Ascending aorta (tissue), 2 donors: ENCODE measurements at places on chromosomes 6 and 20.

- DNase-seq, result no peak
- no peak overlapping the region for H3K27ac ChIP-seq
- no peak overlapping the region for H3K4me3 ChIP-seq
Observed at GRCh38 chr6:25956226-25956625, 6.4 kb upstream of the TRIM38 start.

- no peak overlapping the region for H3K4me3 ChIP-seq
- no peaks in the 10 kb centered on the region for H3K4me1 ChIP-seq
- no peak overlapping the region for H3K27ac ChIP-seq
Observed at GRCh38 chr6:142374965-142375733, 73.3 kb downstream of the ADGRG6 start.

DNA sequence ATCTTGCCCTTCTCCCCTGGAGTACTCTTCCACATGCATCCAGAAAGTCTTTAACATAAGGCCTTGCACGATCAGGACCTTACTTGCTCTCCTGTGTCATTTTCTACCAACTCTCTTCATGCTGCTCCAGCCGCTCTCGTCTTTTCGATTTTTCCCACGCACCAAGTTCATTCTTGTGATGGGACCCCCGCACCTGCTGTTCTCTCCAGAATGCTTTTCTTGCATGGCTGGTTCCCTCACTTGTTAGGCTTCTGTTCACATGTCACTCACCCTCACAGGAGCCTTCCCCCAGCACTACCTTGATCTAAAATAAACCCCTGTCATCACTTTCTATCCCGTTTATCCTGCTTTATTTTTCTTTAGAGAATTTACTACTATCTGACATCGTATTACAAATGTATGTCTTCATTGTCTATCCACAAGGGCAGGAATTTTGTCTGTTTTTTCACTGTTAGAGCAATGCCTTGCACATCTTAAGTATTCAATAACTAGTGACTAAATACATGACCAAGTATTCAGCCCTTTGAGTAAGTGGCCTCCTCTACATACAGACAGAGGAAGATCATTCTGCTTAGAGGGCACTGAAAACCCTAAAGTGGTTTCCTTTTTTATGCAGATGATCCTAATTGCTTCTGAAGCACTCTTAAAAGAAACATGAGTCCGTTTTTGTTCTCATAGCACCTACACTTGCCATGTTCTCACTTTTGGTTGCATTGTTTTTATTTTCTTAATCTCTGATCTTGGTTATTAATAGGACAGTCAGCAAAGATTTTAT, 166.9 kb downstream of the SLC16A10 start:
- no peak overlapping the region for H3K27ac ChIP-seq
- H3K4me1 ChIP-seq, result no peaks in the 10 kb centered on the region
- no peaks in the 10 kb centered on the region for H3K27me3 ChIP-seq
- no peaks in the 10 kb centered on the region for H3K36me3 ChIP-seq
- DNase-seq, result no peak

DNA sequence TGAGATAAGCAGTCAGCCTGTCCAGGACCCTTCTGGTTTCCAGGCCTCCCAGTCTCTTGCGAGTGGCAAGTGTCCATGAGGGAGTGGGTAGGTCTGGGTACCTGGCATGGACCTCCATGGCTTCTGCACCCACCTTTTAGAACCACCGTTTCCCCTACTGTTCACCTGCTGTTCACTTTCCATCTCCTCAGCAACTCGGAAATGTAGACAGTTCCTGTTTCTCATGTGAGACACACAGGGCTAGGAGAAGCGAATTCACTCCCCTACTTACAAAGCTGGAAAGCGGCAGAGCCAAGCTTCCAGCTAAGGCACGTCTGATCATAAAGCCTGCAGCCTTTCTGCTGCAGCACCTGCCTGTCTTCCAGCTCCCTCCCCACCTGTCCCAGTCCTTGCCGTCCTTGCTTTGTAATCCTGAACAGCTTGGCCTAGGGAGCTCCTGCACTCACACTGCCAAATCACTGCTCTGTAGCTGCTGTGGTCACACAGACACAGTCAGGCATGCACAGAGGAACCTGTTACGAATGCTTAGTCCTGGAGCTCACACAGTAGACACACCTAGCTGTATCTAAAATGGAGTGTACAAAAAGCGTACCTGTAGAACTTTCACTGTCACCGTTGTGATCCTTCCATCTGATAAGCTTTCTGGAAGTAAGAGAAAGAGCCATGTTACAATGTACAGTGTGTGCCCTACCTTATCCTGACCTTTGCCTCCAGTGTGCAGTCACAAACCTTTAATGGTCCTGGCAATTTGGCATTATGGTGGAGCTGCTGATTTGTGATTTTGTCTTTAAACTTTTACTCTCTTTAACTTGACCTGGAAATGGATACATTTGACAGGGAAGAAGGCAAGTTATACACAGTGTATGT, 294.1 kb downstream of the NRN1 start:
- H3K4me3 ChIP-seq, result no peak overlapping the region
- no peak overlapping the region for H3K27ac ChIP-seq
- no peaks in the 10 kb centered on the region for H3K27me3 ChIP-seq

DNA sequence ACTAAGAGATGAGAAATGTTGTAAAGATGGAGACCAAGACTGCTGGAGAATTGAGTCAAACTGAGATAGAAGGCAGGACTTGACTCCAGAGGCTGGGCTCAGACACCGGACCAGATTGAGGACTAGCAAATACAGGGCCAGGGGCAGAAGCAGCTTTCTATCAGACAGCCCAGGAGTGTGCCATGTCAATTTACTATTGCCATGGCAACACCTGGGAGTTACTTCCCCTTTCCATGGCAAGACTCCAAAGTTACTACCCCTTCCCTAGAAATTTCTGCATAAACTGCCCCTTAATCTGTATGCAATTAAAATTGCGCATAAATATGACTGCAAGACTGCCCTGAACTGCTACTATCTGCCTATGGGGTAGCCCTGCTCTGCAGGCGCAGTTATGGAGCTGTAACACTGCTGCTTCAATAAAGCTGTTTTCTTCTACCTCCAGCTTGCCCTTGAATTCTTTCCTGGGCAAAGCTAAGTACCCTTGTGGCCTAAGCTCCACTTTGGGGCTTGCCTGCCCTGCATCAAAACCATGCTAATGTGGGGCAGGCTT, 90.1 kb upstream of the EDN1 start:
- no peaks in the 10 kb centered on the region for H3K27me3 ChIP-seq
- no peak overlapping the region for H3K27ac ChIP-seq
- DNase-seq, result no peak
- no peaks in the 10 kb centered on the region for H3K36me3 ChIP-seq
- no peak overlapping the region for H3K4me3 ChIP-seq
- H3K4me1 ChIP-seq, result peaks cover 9% of the 10 kb centered on the region

DNA sequence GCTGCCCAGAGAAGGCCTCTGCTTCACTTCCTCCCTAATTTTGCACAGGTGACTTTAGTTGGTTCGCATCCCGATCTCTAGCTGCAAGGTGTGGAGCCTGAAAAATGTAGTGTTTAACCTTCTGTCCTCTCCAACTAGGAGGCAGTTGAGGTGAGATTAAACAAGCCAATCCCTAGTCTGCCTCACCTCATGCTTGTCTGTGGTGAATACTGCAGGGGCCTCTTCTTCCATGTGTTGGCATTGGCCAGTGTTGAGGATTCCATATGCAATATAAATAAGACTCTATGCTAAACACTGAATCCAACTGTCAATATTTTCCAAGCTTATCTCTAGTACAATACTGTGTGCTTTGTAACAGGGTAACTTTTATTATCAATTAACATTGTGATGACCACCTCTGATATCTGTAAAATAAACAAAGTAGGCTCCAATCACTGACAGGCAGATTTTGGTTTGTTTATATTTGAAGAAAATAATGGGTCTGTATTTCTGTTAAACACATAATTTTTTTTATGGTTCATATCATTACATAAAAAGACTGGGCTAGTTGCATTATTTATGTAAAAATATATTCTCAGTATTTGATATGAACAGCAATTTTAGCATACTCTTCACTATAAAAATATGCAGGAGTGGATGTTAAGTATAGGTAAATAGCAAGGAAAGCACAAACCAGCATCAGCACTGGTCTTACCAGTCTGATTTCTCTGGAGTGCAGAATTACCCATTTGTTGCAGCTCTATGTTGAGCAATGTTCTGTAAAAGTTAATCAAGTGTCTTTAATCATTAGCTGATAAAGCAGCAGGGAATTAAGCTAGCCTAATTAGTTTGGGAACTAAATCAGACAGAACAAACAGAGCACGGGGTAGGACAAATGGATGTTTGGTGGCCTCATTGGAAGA, 74.0 kb downstream of the ANKRD6 start:
- H3K4me1 ChIP-seq, result peaks cover 16% of the 10 kb centered on the region
- H3K27ac ChIP-seq, result no peak overlapping the region
- no peak for DNase-seq
- H3K27me3 ChIP-seq, result no peaks in the 10 kb centered on the region
- no peak overlapping the region for H3K4me3 ChIP-seq
- no peaks in the 10 kb centered on the region for H3K36me3 ChIP-seq

- no peaks in the 10 kb centered on the region for H3K27me3 ChIP-seq
- H3K4me3 ChIP-seq, result no peak overlapping the region
- peaks cover 12% of the 10 kb centered on the region for H3K36me3 ChIP-seq
- peaks cover 19% of the 10 kb centered on the region for H3K4me1 ChIP-seq
Observed at GRCh38 chr6:158161566-158162254, 6.4 kb downstream of the SERAC1 start.

DNA sequence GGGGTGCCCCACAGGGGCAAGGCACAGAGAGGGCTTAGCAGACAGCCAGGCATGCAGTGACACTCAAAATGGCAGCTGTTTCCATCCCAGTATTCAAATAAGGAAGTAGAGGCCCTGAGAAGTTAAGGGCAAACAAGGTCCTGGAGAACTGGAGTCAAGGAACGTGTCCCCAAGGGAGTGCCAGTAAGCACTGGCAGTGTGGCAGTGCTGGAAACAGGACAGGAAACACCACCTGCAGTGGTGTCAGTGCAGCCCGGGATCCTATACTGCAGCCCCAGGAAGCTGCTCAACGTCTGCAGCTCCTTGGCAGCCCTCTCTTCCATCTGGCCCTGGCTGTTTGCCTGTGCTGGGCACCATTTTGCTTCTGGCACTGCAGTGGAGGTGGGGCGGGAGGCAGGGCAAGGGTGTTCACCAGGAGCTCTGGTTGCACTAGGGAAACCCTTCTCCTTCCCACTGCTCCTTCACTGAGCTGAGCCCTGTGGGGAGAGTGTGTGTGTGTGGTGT, 56.3 kb downstream of the EDN3 start:
- DNase-seq, result no peak

DNA sequence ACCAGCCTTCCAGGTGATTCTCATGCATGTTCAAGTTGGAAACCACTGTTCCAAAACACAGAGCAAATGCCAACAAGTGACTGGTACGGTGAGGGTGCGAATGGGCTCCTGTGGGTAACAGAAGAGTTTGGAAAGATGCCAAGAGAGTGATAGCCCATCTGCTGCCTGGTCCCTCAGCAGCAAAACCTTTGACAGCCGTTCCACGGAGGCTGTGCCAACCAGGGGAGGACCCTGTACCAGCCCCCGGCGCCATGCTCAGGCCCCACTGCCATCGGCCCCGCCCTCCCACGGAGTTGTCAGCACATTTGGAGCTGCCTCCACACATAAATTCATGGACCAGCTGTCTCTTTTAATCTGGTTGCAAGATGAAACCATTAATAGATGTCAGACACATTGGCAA, 4.4 kb upstream of the PTPRT start:
- DNase-seq, result no peak
- no peak overlapping the region for H3K4me3 ChIP-seq
- no peak overlapping the region for H3K27ac ChIP-seq
- peaks cover 3% of the 10 kb centered on the region for H3K27me3 ChIP-seq
- no peaks in the 10 kb centered on the region for H3K36me3 ChIP-seq

GRCh38 chr20:16314320-16314719, 258.9 kb downstream of the KIF16B start:
- H3K4me1 ChIP-seq, result no peaks in the 10 kb centered on the region
- H3K4me3 ChIP-seq, result no peak overlapping the region
- H3K27ac ChIP-seq, result no peak overlapping the region
- peaks cover 13% of the 10 kb centered on the region for H3K36me3 ChIP-seq
- no peaks in the 10 kb centered on the region for H3K27me3 ChIP-seq

DNA sequence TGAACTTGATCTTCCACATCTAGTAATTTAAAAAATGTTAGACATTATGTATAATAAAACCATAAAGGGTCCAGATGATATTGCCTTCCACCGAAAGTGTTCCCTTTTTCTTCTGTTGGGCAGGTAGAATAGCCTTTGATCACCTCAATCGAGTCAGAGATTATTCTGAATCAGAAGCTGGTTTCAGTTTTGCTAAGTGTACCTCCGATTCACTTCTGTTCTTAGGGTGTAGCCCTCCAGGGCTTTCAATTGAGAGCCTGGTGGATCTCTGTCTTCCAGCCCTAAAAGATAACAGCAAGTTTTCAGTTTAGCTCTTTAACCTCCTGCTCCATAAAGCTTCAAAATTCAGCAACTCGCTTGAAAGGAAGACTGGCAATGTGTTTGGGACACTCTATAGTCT, 21.1 kb upstream of the AIG1 start:
- H3K27me3 ChIP-seq, result no peaks in the 10 kb centered on the region
- DNase-seq, result no peak
- no peaks in the 10 kb centered on the region for H3K36me3 ChIP-seq
- H3K27ac ChIP-seq, result no peak overlapping the region
- no peak overlapping the region for H3K4me3 ChIP-seq

DNA sequence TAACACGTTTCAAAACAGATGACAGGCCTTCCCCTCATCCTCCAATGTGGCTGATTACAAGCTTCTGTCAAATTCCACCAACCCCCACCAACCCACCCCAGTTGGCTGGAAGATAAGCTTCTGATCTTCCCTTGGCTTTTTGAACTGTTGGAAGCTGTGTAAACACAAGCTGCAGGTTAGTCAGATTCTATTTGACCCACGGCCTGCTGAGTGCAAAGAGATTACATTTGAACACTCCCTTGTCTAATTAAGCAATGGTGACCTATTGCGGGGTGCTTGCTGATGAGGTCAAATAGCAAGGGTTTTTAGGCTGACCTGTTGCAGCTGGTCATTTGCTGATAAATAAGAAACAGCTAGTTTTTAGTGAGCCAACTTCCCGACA, 379.7 kb downstream of the BMP2 start:
- no peaks in the 10 kb centered on the region for H3K4me1 ChIP-seq
- H3K4me3 ChIP-seq, result no peak overlapping the region
- H3K27ac ChIP-seq, result no peak overlapping the region
- no peak for DNase-seq
- H3K36me3 ChIP-seq, result no peaks in the 10 kb centered on the region

DNA sequence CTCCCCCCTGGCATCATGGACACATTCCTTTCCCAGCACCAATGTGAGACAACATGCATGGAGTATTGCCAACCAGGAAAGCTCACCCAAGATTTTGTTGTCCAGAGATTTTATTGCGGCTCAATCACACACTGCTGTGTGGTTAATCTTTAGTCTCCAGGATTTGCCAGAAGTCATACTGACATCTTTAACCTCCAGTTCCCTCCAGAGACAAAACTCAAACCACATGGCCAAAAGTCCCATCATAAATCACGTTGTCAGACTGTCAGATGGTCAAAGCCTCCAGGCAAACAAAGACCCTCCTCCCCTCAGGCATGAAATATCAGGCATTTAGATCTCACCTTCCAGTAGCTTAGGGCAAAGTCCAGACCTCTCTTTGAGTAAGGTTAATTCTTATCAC, 97.3 kb upstream of the OPRM1 start:
- no peaks in the 10 kb centered on the region for H3K4me1 ChIP-seq
- H3K36me3 ChIP-seq, result no peaks in the 10 kb centered on the region
- no peak for DNase-seq
- no peaks in the 10 kb centered on the region for H3K27me3 ChIP-seq
- no peak overlapping the region for H3K4me3 ChIP-seq
